Naive thymus-derived CD4-positive, alpha-beta T cell (primary cell): ENCODE measurements at places on chromosomes 7 and 10. TPM values are rescaled to one million over a fixed set of nuclear protein-coding genes. Genes with fewer than 3 reads are reported as not detected.

- no peak for DNase-seq
These were observed 291.1 kb downstream of the BBS9 start for GRCh38 chr7:33420311-33420940.

- DNase-seq: no peak
These were observed 56.1 kb downstream of the AUTS2 start for GRCh38 chr7:69654381-69654780.

DNA sequence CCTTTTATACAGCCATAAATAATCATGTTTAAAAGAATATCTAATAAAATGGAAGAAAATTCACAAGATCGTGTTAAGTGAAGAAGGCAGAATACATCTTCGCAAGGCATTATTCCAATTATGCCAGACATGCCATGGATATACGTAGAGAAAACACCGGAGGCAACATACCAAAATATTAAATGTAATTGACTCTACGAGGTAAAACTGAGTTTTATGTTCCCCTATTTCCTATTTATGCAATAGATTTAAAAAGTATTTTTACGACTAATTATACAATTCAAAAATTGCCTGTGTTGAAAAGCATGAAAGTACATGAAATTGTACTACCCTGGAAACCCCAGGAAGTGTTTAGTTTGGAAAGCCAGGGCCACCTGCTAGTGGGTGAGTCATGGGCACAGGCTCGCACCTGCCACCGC lies 936 bp upstream of the REPIN1 start:
- no peak for DNase-seq

- DNase-seq: no peak
These were observed 21.8 kb downstream of the DHX32 start for GRCh38 chr10:125859128-125859817.

DNA sequence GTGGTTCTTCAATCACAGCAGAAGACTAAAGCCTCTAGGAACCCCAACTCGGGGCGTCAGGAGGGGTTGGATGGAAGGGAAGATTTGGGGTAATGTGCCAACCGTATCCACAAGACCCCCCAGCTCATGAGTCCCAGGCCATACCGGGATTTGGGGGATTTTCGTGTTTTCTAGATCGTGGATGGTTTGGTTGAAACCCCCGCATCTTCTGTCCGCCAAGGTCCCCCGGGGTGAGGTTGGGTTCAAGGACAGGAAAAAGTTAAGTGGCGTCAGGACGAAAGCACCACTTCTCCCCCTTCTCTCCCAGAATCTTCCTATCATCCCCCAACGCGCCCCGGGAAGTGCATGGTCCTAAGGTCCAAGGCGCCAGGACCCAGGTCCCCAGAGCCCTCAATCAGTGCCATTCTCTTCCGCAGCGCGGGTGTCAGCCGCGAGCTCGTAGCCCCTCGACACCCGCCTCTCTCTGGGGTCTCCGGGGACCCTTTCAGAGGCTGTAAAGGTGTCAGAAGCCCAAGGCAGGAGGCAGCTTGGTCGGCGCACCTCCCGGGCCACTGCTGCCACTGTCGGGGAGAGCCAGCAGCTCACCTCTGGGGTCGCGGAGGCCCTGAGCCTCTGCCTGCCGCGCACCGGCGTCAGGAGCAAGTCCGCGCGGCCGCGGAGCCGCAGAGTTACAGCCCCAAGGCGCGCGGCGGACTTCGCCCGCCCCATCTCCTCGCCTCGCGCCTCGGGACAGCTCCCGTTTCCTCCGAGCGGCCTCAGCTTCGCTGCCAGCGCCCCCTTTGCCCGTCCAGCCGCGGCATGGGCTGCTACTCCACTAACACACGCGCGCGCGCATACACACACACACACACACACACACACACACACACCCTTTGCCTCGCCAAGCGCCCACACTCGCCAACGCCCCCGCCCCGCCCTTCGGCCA lies 1.5 kb downstream of the MKX start:
- peak; percentile 32 for DNase-seq

GRCh38 chr7:104950754-104951153 lies 63.3 kb upstream of the KMT2E start:
- no peak for DNase-seq

- peak; percentile 37 for DNase-seq
These were observed at the start of gene HOXA9 for GRCh38 chr7:27165089-27165995. TSS of gene HOXA9 (minus strand) at chr7:27165537. CDS start at chr7:27165457, 80 bp downstream.

DNA sequence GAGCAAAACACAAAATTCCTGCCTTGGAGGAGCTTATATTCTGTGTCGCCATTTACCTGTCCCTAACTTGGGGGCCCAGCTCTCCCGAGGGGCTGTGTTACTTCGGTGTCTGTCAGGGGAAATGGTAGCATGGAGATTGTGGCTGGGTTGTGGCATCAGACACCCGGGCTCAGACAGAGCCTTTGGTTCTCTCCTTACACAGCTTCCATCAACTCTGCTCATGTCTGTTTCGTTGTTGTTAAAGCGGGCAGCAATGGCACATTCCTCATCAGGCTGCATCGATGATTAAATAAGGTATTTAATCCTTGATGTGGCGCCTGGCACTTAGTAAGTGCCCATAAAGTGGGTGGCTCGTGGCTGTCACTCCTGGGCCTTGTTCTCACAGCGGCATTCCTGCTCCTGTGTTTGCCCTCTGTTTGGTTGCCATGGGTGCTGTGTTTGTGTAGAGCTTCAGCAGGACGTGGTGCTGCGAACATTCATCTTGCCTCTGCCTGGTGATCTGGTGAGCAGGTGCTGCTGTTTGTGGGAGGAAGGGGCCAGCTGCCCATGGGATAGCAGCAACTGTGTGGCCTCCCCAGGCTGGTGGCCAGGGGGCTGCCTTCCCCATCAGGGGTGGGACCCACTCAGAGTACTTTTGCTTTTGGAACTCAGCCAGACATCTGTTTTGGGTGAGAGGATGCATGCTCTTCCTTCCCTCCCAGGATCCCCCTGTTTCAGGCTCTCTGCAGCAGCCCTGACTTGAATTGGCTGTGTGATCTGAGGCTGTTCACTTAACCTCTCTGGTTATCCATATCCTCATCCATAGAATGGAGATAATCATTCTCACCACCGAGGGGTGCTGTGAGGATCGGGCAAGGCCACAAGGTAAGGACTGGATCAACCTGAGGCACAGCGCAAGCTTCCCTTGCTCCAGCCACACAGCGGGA lies 207.2 kb upstream of the SVIL start:
- no peak for DNase-seq

DNA sequence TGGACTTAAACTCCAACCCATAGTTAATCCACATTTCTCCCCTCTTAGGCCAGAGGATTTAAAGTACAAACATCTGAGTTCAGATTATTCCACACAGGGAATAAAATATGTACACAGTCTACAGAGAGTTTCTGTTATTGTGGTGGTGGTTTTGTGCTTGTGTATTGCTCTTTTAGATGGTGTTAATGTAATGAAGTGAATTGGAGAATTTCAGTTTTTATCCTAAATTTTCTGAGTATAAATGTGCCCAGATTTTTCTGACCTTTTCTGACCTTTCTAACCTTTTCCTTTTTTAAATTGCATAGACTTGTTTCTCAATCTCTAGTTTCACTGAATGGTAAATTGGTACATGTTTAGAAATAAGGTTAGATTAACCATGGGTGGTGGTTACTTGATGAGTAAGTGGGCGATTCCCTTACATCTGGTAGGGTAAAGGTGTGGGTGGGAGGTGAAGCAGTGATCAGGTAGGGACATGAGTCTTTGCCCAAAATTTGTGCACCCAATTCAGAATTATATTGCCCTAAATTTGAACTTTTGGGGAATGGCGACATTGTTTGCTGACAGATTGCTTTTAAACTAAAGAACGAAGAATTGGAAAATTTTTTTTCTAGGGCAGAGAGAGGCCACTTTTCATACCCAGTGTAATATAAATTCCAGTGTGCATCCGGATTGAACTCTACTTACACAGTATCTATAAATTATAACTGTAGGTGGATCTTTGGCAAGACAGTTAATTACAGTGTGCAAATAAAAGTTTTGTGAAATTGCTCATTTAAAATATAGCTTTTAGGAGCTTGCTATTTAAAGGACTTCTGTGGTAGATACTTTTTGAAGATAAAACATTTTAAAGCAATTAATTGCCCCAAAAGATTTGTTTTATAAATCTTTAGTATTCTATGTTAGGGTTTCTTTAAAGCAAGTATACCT lies 62.2 kb downstream of the ST7 start:
- no peak for DNase-seq

DNA sequence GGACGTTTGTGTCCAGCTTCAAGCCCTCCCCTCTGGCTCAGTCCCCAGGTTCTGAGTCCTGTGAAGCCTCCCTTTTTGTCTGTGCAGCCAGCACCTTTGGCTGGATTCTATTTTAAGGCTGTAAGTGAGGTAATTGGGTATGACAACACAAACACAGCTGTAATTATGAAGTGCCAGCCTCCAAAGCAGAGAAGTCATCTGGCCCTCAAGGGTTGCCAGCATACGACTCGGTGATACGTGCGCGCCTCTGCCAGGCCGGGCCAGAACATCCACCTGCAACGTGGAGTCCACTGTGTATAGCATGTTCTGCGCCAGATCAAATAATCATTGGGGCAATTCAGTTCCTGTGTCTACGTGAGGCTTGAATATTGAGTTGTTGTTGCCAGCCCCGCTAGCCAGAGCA lies 6.7 kb upstream of the FAM180A start:
- DNase-seq: no peak

DNA sequence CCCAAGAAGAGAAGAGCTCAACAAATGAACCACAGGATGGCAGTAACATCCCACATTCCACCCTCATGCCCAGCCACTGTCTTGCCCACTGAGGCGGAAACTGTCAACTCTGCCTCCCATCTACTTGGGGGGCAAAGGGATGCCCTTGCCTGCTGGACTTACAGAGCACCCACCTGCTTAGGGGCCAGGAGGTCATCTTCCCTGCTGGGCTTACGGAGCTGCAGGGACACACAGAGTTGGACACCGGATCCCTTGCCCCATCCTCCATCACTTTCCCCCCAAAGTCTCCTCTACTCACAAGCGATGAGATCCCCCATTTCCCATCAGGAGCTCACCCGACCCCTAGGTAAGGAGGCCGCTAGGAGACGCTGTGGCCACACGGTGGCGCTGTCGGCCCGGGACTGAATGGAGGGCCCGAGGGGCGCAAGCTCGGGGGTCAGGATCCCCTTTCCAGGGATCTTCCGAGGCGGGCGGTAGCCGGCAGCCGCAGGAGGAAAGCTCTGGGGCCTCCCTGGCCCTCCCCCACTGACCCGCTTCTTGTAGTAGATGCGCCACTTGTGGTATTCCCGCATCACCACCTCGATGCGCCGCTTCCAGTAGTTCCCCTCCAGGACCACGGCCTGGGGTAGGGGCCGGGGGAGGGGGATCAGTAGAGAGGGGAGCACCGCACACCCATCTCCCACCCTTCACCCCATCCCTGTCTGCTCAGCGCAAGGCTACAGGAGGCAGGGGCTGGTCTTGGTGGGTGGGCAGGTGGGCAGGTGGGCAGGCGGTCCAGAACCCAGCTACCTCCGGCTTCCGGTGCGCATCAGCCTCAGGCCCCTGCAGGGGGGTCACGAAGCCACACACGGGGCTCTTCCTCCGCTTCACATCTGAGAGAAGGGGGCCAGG lies 17.3 kb downstream of the MLXIPL start:
- peak; percentile 54 for DNase-seq

DNA sequence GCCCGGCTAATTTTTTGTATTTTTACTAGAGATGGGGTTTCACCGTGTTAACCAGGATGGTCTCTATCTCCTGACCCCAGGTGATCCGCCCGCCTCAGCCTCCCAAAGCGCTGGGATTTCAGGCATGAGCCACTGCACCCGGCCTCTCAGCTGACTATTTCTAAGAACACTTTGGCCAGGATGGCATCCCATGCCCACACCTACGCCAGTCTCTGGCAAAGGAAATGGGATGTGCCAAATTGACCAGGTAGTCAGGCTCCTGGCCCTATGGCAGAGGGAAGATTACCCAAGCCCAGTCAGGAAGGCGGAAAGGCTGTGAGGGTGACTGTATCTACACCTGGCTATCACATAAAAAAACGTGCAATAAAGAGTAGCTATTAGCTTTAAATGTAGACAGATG lies 94.1 kb upstream of the DUSP5 start:
- DNase-seq: no peak

- no peak for DNase-seq
These were observed 29.8 kb downstream of the PRKAG2 start for GRCh38 chr7:151847136-151847535.

DNA sequence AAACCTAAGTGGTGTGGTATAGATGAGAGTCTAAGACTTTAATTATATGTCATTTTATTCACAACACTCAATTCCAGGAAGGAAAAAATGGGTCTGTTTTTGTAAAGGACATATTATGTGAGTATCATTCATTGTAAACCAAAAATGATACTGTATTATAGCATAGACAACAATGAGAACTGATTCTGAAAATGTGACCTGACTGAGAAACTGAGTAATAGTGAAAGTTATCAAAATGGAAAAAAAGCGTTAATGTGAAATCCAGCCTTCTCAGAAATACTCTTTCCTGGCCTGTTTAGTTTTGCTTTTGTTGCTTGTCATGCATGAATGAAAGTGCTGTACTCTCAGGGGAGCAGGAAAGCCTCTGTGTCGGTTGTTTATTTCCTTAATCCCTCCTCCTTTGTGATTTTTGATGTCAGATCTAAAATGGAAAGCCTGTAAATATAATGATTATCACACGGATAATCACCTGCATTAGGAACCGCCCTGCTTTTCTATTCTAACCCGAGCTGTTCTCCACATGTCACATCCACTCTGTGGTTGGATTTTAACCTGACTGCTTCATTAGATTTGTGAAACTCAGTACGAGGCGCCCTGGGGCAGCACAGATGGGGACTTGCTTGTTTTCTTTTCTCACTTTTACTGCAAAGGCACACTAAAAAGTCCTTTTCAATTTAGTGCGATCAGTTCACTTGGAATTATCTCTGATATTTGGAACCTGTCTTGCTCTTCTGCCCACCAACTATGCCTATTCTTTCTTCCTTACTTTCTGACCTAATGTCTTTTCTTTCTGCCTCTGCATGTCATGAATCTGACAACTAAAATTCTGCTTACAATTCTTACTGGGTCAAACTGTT lies 240.9 kb upstream of the KAT6B start:
- peak; percentile 60 for DNase-seq

- no peak for DNase-seq
These were observed 63.3 kb upstream of the DNAJB12 start for GRCh38 chr10:72417971-72418370.

- no peak for DNase-seq
These were observed 44.0 kb downstream of the INPP5F start for GRCh38 chr10:119769886-119770285.

- no peak for DNase-seq
These were observed 3.6 kb upstream of the TBX20 start for GRCh38 chr7:35257251-35258124.

- DNase-seq: no peak
These were observed 17.1 kb downstream of the LANCL2 start for GRCh38 chr7:55382251-55382650.

The PLA2G12B gene
- polyA plus RNA-seq: not detected

The NME8 gene
- not detected for polyA plus RNA-seq

The NKX6-2 gene
- not detected for polyA plus RNA-seq

The CALHM1 gene
- not detected for polyA plus RNA-seq

The FZD1 gene
- polyA plus RNA-seq: 1.3 TPM

The ZNF277 gene
- 28.0 TPM for polyA plus RNA-seq

The AMPH gene
- 0.28 TPM for polyA plus RNA-seq

The IL2RA gene
- polyA plus RNA-seq: 3.0 TPM

The DEPP1 gene
- 0.67 TPM for polyA plus RNA-seq

The CHN2 gene
- 0.47 TPM for polyA plus RNA-seq

The FAM25C gene
- polyA plus RNA-seq: not detected

The SPDYE3 gene
- 8.5 TPM for polyA plus RNA-seq
